ENCODE measurements at places on chromosomes 7 and 10. TPM values are rescaled to one million over a fixed set of nuclear protein-coding genes. Genes with fewer than 3 reads are reported as not detected.

PNLIP gene
- total RNA-seq: not detected

DNA sequence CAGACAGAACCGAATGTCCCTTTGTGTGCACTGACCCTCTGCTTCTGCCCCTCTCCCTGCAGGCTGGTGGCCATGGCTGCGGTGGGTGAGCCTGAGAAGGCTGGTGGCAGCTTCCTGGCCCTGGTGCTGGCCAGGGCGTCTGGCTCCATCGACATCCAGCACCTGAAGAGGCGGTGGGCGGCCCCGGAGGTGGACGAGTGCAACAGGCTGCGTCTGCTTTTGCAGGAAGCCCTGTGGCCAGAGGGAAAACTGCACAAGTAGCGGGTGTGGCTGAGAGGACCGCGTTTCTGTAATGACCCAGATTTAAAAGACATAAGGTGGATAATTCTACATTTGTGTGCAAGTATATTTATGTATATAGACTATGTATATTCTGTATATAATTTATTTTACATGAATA is 89.2 kb downstream of the DYNC2I1 start:
- H3K4me1 ChIP-seq: no peaks in the 10 kb centered on the region
- H3K4me3 ChIP-seq: no peak overlapping the region
- no peak overlapping the region for H3K27ac ChIP-seq
- peaks cover 40% of the 10 kb centered on the region for H3K36me3 ChIP-seq
- no peaks in the 10 kb centered on the region for H3K27me3 ChIP-seq
- DNase-seq: no peak

DNA sequence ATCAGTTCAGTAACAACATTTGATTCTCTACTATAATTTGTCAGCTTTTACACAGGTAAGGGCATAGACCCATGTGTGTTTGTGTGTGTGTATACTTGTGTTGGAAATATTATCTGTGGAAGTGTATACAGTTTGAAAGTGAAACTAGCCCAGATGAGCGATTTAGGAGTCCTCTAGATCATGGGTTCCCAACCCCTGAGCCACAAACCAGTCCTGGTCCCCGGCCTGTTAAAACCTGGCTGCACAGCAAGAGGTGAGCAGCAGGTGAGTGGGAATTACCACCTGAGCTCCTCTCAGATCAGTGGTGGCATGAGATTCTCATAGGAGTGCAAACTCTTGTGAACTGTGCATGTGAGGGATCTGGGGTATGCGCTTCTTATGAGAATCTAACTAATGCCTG is 1221.5 kb upstream of the SORCS1 start:
- DNase-seq: no peak
- H3K27ac ChIP-seq: no peak overlapping the region
- no peaks in the 10 kb centered on the region for H3K27me3 ChIP-seq

DNA sequence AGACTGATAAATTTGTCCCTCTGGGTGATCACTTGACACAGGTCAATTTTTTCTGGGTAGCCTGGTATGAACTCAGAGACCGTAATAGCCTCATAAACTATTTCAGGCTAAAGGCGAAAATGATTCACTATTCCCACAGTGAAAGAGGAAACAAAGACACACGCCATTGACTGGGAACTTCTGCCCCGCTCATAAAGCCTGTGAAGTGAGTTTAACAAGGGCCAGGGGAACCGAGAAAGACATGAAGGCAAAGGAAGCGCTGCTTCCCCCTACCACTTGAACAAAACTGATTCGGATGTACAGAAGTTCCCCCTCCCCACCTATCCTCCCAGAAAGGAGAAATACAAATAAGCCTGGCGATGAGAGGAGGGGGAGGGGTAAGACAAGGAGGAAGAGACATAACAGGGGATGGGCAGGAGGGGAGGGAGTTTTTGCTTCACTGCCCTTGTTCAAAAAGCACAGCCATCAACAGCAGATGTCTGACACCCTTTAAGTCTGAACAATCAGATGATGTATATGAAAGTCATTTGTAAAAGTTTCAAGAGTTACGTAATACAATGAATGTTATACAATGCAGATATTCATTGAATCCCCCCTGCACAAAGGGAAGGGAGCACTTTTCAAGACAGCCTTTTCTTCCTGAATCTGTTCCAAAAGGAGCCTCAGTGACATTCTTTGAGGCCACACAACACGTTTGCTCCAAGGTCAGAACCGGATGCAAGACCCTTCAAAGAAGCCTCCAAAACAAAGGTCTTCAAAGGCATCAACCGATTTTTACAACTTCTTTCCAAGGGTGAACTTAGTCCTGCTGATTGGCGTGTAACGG is 734 bp downstream of the ABCB4 start:
- H3K27me3 ChIP-seq: peaks cover 38% of the 10 kb centered on the region
- H3K36me3 ChIP-seq: no peaks in the 10 kb centered on the region
- DNase-seq: no peak
- peaks cover 8% of the 10 kb centered on the region for H3K4me1 ChIP-seq

PCLO gene
- total RNA-seq: not detected

DNA sequence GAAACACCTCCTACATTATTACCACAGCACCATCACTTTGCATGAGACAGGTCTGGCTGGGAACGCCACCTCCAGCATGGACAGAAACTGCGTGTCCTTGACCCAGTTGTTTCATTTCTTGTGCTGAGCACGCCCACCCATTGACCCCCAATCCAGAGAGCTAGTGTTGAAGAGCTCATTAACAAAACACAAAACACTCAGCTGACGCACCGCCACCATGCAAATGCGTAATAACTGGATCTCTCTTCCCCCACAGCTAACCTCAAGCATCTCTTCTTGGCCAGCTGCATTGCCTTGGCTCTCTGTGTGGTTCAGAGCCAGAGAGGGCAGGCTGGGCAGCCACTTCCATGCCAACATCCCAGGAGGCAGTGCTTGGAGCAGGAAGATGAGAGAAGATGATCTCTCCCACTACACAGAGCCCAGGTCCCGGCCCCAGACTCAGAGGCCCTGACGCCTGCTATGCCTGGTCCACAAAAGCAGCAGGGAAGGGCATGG is 173.5 kb downstream of the PLXNA4 start:
- no peak overlapping the region for H3K4me3 ChIP-seq
- no peak overlapping the region for H3K27ac ChIP-seq
- no peaks in the 10 kb centered on the region for H3K36me3 ChIP-seq
- H3K4me1 ChIP-seq: peaks cover 6% of the 10 kb centered on the region

DNA sequence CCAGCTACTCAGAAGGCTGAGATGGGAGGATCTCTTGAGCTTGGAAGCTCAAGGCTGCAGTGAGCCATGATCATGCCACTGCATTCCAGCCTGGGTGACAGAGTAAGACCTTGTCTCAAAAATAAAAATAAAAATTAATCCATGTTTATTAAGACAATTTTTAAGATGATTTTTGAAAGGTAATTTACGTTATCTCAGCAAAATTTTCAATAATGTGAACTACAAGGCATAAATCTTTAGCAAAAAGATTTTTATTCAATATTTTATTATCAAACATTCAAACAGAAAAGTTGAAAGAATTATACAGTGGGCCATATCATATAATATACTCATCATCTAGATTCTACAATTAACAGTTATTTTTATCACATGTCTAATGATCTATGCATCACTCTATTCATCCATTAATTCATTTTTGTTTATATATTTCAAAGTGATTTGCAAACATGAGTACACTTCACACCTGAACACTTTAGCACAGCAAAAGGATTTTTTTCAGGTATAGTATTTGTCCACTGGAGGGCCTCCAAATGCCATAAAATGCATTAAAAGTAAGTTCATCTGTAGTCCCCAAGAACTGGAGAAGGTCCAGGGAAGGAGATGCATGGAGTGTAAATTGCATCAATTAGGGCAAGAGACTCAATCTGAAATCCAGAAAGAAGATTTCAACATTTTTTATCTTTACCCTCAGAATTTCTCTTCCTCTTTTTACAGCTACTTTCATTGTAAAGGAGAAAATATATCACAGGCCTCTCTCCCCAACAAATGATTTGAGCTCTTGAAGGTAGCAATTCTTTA is 38.6 kb upstream of the RSBN1L start:
- H3K4me1 ChIP-seq: no peaks in the 10 kb centered on the region
- H3K36me3 ChIP-seq: no peaks in the 10 kb centered on the region
- no peak overlapping the region for H3K27ac ChIP-seq
- H3K4me3 ChIP-seq: no peak overlapping the region
- no peaks in the 10 kb centered on the region for H3K27me3 ChIP-seq
- DNase-seq: peak; percentile 78

- no peak overlapping the region for H3K27ac ChIP-seq
- H3K27me3 ChIP-seq: no peaks in the 10 kb centered on the region
- DNase-seq: no peak
- H3K4me3 ChIP-seq: no peak overlapping the region
Measured at GRCh38 chr10:108049668-108050067, 885.2 kb upstream of the SORCS1 start.

DNA sequence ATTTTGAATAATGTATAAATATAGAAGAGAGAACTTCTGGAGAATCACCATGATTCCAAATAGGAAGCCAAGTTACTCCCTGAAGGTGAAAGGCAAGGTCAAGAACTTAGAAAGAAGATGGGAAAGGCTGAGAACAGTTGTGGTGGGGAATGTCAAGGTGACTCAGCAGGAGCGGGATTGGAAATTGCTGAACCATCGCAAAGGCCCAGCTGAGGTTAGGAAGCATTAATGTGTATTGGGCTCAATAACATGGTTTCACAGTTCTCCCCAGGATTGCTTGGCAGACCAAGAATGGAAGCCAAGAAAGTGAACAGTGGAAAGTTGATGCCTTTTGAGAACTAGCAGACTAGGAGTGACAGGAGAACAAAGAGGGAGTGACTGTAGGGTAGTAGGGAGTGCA is 133.3 kb downstream of the VTI1A start:
- no peak overlapping the region for H3K27ac ChIP-seq
- H3K27me3 ChIP-seq: no peaks in the 10 kb centered on the region
- peaks cover 1% of the 10 kb centered on the region for H3K36me3 ChIP-seq
- DNase-seq: no peak
- no peaks in the 10 kb centered on the region for H3K4me1 ChIP-seq

GRCh38 chr10:31774928-31775650 is 153.5 kb downstream of the ARHGAP12 start:
- no peak overlapping the region for H3K27ac ChIP-seq
- no peak overlapping the region for H3K4me3 ChIP-seq
- no peaks in the 10 kb centered on the region for H3K27me3 ChIP-seq
- H3K36me3 ChIP-seq: no peaks in the 10 kb centered on the region

GBX1 gene
- total RNA-seq: not detected

MYOZ1 gene
- not detected for total RNA-seq

- peak overlapping the region; percentile 71 for H3K27ac ChIP-seq
- H3K4me3 ChIP-seq: peak overlapping the region; percentile 23
- no peak for DNase-seq
- H3K4me1 ChIP-seq: peaks cover 41% of the 10 kb centered on the region
Measured at GRCh38 chr10:114825513-114826253, 4.1 kb downstream of the FHIP2A start.

DNA sequence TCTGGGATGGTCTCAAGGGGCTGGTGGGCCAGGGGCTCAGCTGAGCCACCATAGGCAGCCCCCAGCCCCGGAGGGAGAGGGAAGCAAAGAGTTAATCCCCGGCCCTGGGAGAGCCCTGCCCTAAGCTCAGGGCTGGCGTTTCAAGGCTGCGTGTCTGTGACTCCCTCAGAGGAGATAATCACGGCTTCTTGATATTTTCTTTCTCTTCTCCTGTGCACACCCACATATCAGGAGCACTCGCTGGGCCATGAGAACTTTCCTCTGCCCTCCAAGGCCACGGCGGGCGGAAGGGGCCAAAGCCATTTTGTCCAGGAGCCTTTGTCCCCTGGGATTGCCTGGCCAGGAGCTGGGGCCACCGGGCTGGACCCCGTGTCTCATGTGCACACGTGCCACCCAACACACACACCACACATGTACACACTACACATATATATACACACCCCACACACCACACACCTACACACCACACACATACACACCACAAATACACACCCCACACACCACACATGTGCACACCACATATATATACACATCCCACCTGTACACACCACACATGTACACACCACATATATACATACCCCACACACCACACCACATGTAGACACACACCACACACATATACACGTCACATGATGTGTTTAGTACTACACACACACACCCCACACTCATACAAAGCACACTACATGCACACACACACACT is 16.9 kb downstream of the VENTX start:
- no peak overlapping the region for H3K27ac ChIP-seq
- peaks cover 17% of the 10 kb centered on the region for H3K4me1 ChIP-seq
- peaks cover 7% of the 10 kb centered on the region for H3K27me3 ChIP-seq
- no peak overlapping the region for H3K4me3 ChIP-seq

DNA sequence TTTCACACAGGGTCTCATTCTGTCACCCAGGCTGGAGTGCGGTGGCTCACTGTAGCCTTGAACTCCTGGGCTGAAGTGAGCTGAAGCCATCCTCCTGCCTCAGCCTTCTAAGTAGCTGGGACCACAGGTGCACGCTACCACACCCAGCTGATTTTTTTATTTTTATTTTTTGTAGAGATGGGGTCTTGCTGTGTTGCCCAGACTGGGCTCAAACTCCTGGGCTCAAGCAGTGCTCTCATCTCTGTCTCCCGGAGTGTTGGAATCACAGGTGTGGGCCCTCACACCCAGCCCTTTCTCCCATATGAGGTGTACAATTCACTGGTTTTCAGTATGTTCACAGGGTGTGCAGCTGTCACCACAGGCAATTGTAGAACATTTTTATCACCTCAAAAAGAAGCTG is 5.2 kb downstream of the INPP5A start:
- peaks cover 17% of the 10 kb centered on the region for H3K36me3 ChIP-seq
- H3K27me3 ChIP-seq: no peaks in the 10 kb centered on the region
- H3K4me3 ChIP-seq: no peak overlapping the region
- no peak for DNase-seq

STEAP1B gene
- total RNA-seq: not detected

- peaks cover 58% of the 10 kb centered on the region for H3K36me3 ChIP-seq
- H3K4me3 ChIP-seq: peak overlapping the region; percentile 97
- DNase-seq: no peak
- H3K27ac ChIP-seq: peak overlapping the region; percentile 99
Measured at GRCh38 chr10:62049624-62050345, 148.3 kb downstream of the ARID5B start.

FAM13C gene
- not detected for total RNA-seq

HBP1 gene
- total RNA-seq: 11.0 TPM

EBF3 gene
- total RNA-seq: not detected

DNA sequence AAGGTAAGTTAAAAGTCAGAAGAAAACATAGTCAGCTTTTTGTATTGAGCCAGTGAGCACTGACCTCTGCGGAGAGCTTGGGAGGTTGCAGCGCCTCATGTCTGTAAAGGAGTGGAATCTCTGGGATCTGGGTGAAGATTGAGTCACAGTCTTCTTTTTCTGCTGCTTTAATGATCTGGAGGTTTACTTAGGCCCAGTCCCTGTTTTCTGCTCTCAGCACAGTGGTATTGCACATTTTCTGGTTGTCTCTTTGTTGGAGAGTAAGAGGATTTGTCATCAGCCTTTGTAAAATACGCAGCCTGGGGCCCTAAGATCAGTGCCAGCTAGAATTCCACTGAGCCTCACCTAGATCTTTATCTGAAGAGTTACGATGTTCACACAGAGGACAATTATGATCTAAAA is 58.3 kb upstream of the GJD4 start:
- no peak for DNase-seq
- no peak overlapping the region for H3K27ac ChIP-seq
- H3K27me3 ChIP-seq: no peaks in the 10 kb centered on the region
- H3K4me1 ChIP-seq: peaks cover 4% of the 10 kb centered on the region
- no peak overlapping the region for H3K4me3 ChIP-seq
- H3K36me3 ChIP-seq: peaks cover 16% of the 10 kb centered on the region

CASTOR2 gene
- 4.8 TPM for total RNA-seq

- H3K4me3 ChIP-seq: no peak overlapping the region
- peaks cover 5% of the 10 kb centered on the region for H3K4me1 ChIP-seq
- H3K36me3 ChIP-seq: peaks cover 17% of the 10 kb centered on the region
- H3K27me3 ChIP-seq: no peaks in the 10 kb centered on the region
- H3K27ac ChIP-seq: no peak overlapping the region
Measured at GRCh38 chr7:32532086-32532485, 36.8 kb downstream of the AVL9 start.
